ENCODE measurements at places on chromosomes 7 and 10.
A peak's percentile ranks its signal among the peaks of the same experiment; 100 is the strongest.

DNA sequence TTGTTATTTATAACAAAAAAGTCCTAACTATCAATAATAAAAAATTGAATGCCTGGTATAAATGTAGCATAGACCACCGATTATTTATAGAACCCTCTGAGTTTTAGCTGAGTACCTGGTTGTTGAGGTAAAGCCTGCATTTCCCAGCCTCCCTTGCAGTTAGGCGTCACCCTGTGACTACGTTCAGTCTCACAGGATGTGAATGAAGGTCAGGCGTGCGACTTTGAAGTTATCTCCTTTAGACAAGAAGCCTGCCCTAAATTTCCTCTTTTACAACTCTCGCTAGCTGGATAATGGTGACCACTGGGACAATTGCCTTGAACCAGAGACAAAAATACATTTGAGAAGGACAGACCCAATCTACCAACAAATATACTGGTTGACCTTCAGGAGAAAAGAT is 67.5 kb upstream of the TES start:
- DNase-seq, result no peak

DNA sequence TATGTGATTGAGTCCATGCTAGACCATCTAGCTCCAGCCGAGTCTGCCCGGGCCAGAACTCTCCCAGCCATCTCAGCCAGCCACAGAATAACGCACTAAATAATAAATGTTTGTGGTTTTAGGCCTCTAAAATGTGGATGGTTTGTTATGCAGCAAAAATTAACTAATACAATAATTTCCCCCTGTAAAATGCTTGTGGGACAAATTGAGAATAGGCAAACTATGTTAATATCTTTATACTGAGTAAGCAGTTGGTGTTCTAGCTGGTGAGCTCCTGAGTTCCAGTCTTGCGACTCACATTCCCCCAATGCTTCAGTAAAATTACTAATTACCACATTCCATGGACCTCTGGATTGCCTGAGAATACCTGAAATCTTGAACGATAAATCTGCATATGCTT is 316.8 kb upstream of the NFE2L3 start:
- DNase-seq, result no peak

DNA sequence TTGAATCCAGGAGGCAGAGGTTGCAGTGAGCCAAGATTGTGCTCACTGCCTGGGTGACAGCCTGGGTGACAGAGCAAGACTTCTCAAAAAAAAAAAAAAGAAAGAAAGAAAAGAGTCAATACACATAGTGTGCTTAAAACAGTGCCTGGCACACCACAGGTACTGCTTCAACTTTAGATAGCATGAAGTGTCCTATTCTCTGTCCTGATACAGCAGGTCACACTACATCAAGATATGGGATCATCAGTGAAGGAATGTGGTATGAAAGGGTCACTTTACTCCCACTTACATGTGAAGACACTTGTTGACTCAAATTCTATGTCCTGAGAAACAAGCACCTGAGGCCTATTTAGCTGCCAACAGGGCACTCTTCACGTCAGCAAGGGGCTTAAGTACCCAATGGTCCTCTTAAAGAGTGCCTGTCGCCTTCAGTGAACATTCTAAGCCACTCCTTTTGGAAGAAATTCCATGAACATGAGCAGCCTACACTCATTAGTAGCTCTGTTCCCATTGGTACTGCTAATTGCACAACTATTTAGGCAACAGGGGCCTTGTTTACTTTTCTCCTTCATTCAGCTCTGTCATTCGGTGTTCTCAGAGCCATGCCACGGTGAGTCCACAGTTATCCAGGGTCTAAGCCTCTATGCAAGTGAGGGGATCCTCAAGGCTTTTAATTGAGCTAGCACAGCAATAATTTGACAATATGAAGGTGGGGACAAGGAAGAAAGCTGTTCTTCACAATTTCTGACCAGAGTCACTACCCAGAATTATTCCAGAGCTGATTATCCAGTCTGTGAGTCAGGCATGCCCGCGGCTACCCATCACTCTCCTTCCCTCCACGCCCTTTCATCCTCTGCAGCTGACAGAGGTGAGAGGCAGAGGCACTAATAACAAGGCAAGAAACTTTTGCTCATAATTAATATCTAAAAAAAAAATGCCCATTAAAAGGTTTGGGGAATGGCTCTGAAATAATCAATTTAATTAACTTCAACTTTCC is 56.6 kb upstream of the PTN start:
- no peak for DNase-seq

GRCh38 chr10:99520040-99520846 is 12.5 kb upstream of the NKX2-3 start:
- no peak for DNase-seq

- DNase-seq, result no peak
Observed at GRCh38 chr10:70337201-70337651, 45.2 kb downstream of the LRRC20 start.

DNA sequence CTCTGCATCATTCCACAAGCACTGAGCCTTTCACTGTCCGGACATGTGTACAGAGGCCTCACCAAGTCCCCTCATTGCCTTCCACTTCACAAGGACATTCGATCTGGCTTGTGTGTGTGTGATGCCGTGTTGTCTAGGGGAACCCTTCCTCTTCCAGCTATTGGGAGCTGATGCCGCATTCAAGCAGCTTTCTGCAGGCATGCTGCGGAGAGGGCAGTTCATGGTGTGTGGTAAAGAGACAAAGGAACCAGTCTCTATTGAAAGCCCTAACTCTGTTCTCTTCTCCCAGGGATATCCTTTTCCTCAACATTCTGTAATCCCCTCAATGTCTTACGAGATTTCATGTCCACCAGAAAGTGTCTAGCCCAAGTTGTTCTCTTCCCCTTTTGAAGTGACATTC is 141.6 kb downstream of the ALOX5 start:
- DNase-seq, result no peak

GRCh38 chr10:93346108-93346507 is 136.0 kb downstream of the MYOF start:
- no peak for DNase-seq

DNA sequence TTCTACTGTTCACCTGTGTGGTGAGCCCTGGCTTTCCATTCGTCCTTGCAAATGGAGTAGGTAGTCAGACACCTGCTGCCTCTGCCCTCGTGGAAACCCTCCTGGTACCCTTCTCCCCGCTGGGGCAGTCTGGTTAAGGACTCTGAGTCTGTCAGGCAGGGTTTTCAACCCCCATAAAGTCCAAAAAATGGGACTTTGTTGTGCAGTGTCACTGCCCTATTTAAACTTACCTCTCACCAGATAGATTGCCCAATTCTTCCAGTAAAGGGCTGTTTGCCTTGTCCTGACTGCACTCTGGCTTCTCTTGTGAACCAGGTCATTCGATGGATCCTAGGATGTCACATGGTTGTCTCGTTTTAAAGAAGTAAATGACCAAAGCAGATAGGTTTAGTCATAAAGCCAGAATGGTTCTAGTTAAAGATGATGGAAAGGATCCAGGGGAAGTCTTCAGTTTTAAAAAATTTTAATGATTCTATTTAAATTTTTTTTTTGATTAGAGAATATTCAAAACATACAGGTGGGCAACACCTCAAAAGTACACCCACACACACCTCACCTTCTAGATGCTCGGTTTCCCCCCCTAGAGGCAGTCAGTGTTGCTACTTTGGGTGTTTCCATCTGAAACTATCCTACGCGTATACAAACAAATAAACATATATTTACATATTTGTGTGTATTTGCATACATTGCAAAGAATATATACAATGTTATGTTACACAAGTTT is 22.0 kb downstream of the TMEM176B start:
- DNase-seq, result no peak

DNA sequence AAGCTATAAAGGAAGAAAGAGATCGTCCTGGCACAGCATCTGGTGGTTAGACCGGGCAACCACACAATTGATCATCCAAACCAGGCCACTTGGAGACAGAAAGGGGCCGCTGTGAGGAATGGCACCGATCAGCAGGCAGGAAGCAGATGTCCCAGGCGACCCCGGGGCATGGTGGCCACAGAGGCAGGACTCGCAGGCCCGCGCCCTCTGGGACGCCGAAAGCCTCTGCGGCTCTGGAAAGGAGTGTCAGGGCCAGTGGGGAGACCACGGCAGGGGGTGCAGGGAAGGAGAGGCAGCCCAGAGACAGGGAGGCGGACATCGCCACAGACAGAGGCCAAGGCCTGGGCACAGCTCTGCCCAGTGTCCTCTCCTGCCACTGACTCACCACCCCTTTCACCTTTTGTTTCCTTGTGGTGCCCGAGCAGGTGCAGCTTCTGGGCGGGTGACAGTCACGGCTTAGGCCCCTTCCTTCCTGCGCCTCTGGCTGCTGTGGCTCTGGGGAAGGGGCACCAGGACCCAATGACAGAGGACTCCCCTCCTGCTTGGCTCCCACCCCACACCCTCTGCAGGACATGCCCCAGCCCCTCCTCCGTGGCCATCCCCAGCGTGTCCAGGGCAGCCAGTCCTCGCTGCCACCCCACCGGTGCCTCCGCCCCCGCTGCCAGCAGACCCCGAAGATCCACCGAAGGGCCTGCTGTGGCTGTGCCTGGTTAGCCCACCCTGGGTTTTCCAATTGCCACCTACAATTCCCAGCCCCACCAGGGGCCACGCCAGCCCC is 10.9 kb downstream of the STK32C start:
- no peak for DNase-seq

DNA sequence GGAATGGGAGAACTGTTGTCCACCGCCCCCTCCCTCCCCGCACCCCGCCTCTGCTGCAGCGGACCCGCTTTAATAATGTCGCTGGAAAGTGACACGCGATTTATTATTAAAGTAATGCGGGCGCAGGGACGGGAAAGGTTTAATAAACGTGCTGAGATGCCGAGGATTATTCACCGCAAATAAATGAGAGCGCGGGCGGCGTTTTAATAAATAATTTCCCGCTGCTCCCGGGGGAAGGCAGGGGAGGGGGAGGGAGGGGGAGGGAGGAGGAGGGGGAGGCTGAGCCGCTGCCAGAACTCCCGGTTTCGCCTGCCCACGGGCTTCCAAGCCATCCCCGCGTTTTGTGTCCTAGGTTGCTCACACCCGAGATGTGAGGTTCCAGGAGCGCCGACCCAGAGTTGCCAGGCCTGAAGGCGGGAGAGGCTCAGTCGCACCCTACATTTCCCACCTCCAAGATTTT is 5.1 kb downstream of the KAZALD1 start:
- no peak for DNase-seq

GRCh38 chr7:100584683-100585510 is 1.0 kb downstream of the LRCH4 start:
- DNase-seq, result no peak

- DNase-seq, result peak; percentile 1
Observed at GRCh38 chr10:68330852-68331454, 911 bp upstream of the HNRNPH3 start.

DNA sequence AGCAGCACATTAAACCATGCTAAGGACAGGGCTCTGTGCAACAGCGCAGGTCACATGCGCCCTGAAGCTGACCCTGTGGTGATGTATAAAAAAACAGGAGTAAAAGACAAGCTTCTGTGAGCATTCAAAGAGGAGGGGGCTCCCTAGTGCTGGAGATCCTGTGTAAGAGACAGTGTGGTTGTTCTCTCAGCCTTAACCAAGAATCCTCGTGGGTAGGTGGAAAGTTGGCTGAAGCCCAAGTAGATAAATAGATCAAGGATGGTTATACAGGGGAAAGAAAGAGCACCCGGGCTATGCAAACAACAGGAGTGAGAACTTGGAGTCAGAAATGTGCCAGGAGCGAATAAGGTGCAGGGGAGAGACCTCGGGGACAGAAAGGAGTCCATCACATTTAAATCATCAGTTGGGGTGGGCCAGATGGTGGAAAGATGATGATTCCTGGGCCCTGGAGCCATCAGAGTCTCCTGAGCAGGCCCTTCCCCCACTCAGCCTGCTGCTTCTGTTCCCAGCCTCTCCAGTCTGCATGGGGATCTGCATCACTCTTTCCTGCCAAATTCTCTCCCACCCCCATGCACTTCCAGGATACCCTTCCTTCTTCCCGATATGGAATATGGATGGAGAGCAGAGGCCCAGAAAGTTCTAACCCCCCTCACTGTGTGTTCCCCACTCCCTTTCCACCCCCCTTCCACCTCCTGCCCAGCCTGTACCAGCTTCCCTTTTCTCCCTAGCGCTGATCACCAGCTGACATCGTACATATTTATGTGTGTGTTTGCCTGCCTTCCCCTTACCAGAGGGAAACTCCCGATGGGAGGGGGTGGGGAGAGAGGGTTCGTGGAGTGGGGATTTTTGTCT is 78.1 kb upstream of the PRR15 start:
- DNase-seq, result no peak

GRCh38 chr10:26829810-26830515 is 30.8 kb downstream of the ABI1 start:
- no peak for DNase-seq

DNA sequence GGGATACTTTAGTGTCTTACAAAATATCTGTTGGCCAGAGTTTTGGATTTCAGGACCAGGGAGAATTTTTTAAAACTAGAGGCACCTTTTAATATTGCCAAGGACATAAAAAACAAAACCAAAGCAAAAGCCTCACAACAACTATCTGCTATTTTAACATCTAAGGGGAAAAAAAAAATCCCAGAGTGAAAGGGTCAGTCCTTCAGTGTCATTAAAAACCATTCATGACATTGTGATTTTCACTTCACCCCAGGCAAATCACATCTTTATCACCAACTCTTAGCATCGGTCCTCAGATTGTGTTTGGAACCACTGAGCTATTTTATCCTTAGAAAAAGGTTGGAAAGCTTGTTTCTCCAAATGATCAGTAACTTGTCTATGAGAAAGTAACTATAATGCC is 10.7 kb downstream of the CEP41 start:
- no peak for DNase-seq

GRCh38 chr10:28082316-28082715 is 83.4 kb upstream of the ODAD2 start:
- no peak for DNase-seq

DNA sequence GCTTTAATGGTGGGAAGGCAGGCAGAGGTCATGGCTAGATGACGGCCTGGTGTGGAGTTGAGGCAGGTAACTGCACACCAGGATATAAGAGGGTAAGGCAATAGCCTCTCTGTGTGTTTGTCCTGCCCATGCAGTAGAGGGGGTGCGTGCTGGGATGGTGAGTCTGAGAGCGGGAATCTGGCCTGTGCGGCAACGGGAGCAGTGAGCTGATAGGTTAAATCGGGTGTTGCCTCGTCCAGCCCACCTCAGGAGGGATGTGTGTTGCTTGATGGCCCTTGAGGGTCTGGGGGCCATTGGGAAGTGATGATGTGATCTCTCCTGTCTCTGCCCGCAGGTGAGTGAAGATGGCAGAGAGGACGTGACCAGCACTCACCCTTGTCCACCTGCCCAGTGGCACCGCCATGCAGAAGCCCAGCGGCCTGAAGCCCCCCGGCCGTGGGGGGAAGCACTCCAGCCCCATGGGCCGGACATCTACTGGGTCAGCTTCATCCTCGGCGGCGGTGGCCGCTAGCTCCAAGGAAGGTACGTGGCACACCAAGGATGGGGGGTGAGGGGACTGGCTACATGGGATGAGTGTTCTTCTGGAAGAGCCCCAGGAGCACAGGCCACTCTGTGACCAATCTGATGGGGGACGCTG is 28.1 kb downstream of the CLIP2 start:
- DNase-seq, result no peak

Measured in stimulated activated CD4-positive, alpha-beta T cell treated with anti-CD3 and anti-CD28 coated beads, TNF-alpha, amount 100 ng/mL, for 4 hours (primary cell).